Memory B cell (primary cell): ENCODE measurements at places on chromosomes 4 and X.

GRCh38 chrX:106919932-106920452, at the start of gene CLDN2:
Gene CLDN2 (plus strand): TSS chrX:106920402. CDS start chrX:106928229, 7,827 bp downstream.
- DNase-seq: no peak

GRCh38 chr4:158079661-158080060, 93.2 kb downstream of the GASK1B start:
- no peak for DNase-seq

- no peak for DNase-seq
These were observed 63.7 kb upstream of the CAMK2D start for GRCh38 chr4:113825272-113825671.

GRCh38 chr4:159600061-159600460, 497.2 kb downstream of the RAPGEF2 start:
- no peak for DNase-seq
